HepG2 (cell line): ENCODE measurements at places on chromosomes 5 and 9.

DNA sequence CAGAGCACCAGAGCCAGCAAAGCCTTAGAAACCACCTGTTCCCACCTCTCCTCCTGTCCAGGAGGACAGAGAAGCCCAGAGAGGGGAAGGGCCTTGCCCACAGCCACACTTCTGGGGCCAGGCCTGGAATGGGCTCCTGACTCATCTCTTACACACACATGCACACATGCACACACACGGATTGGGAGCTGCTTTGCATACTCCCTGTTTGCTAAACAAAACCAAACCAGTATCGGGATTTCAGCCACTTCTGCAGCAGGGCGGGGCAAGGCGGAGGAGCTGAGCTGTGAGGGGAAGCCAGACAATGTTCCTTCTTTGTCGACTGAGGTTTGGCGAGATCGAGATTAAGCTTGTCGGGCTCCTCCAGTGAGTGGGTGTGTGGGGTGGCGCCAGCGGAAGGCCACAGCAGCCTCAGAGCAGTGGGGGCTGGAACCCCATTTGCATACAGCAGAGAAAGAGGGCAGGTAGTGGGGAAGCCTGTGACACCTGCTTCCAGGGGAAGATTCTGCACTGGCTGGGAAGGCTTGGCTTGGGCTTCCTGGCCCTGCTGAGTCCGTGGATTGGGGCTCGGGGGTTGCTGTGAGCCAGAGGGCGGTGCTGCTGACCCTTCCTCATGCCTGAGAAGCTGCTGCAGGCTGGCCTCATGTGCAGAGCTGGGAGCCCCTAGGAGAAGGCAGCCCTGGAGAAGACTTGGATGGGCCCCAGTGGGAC lies 16.1 kb downstream of the GFI1B start:
- no peak for DNase-seq

GRCh38 chr9:82124090-82124489 lies 135.5 kb downstream of the SPATA31D1 start:
- DNase-seq: no peak

GRCh38 chr9:38060681-38061080 lies 8.3 kb downstream of the SHB start:
- no peak for DNase-seq

DNA sequence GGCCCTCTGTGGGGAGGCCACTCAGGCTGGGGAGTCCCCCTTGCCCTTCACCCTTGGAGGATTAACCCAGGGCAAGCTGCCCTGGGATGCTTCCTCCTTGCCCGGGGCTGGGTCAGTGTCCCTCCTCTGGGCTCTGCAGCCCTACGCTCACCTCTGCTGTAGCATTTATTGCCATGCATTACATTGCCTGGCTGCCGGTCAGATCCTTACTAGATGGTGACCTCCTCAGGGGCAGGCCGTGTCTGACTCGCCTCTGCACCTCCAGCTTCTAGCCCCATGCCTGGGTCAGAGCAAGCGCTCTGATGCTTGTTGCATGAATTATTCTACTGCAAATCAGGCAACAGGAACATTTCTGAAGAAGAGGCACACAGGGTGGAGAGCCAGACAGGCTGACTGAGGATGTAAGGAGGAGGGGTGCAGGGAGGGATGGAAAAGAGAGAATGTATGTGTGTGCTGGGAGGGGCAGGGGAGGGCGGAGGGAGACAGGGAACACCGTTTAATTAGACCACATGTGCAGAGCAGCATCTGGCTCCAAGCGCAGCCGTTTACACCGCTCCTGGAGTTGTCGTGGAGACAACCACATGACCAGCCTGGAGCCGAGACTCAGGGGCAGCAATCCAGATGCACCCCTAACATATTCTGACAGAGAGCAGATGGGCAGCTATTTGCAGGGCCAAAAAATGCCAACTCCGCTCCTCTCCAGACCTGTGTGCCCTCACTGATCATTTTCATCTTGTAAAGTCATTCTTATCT lies 117.0 kb downstream of the CRB2 start:
- no peak for DNase-seq

DNA sequence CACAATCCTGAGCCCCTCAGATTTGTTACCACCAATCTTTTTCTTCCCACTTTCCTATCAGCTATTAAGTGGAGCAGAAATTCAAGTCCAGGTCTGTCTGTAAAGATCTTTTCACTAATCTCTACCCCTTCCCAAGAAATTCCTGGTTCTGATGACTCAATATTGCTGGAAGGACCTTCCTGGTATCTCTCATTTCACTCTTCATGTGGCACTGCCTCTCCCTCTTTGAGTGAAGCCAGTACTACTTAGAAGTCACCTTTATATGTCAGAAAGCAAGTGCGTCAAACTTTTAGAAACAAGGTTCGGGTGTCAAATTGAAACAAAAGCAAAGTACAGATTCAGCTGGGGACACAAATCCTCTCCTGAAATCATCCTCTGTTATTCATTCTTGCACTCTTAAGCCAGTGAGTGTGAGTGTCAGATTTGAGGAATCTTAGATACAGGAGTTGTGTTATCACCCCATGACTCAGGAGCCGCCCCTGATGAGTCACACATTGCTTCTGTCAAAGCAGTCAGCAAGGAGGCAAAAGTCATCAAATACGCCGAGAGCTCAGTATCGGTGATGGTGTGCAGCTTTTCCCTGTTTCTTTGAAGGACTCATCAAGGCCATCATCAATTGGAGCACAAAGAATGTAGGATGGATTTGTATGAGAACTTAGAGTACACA lies 313.0 kb downstream of the CETN3 start:
- peak; percentile 10 for DNase-seq

DNA sequence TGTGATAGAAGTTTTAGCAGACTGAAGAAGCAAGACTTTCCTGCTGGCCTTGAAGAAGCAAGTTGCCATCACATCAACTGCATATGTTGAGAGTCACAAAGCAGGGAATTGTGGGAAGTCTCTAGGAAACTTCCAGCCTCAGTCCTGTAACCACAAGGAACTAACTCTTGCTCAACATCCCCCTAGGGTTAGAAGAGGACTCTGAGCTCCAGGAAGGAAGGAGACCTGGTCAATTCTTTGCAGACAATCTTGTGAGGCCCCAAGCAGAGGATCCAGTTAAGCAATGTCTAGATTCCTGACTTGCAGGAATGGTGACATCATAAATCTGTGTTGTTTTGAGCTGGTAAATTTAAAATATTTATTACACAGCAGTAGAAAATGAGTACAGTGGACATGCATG lies 18.6 kb upstream of the ZNF366 start:
- DNase-seq: no peak

GRCh38 chr5:6737043-6737941 lies 24.1 kb downstream of the TENT4A start:
- no peak for DNase-seq

GRCh38 chr5:114377946-114378345 lies 16.1 kb downstream of the KCNN2 start:
- DNase-seq: no peak
